ENCODE measurements at places on chromosomes 6 and 20. TPM values are rescaled to one million over a fixed set of nuclear protein-coding genes. Genes with fewer than 3 reads are reported as not detected.

GRCh38 chr6:10591422-10592160, 70.4 kb downstream of the GCNT2 start:
- no peak for DNase-seq

GLP1R gene
- total RNA-seq: 42.5 TPM

GRCh38 chr6:164741938-164742451, 567.4 kb downstream of the C6orf118 start:
- no peak for DNase-seq

DNA sequence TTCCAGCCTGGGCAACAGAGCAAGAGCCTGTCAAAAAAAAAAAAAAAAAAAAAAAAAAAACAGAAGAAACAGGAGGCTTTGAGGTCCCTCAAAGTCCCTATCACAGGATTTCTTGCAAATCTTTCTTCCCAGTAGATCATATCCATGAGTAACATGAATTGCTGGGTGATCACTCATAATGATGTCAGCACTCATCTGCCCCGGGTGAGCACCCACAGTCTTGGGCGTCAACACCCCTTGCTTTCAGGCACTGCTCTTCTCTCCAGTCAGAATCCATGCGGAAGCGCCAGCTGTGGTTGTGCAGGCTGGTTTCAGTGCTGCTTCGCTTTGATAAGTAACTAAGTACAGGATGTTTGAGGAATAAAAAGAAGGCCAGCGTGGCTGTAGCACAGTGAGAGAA, 40.2 kb upstream of the INSM1 start:
- no peak for DNase-seq

TREM2 gene
- not detected for total RNA-seq

GRCh38 chr20:63567386-63568169, 6.5 kb downstream of the HELZ2 start:
- no peak for DNase-seq

TRIM15 gene
- total RNA-seq: not detected
